ENCODE measurements at places on chromosomes 16 and 17.
A peak's percentile ranks its signal among the peaks of the same experiment; 100 is the strongest.

- no peak for DNase-seq
Observed at GRCh38 chr16:59148769-59149155, 414.6 kb upstream of the GOT2 start.

DNA sequence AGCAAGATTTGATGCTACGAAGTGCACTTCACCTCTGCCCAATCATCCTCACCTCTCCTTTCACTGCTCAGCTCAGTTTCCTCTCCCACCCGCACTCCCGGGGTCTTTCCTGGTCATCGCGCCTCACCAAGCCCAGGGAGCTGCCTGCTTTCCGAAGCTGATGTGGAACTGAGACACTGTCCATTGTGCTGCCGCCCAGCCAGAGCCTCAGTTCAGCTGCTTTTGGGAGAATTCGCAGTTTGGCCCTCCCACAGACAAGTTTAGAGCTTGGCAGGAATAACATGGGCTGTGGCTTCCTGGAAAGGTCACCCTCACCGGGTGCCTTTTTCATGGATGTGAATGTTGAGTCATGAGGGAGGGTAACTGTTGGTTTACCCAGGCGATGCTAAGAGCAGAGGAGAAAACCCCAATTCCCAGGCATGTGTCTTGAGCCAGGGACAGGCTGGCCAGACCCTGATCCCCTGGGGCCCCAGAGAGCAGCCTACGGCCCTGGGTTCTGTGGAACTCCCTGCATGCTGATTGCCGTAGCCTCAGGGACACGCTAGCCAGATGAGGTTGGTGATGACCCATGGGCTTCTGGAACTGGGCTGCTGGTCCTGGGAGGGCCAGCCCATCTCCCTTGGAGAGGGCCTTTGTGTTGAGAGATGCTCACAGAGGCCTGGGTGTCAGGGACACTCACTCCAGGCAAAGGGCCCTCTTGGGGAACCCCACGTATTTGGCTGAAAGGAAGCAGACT lies 1687.5 kb downstream of the TP53TG3F start:
- no peak for DNase-seq

- DNase-seq = peak; percentile 42
Observed at GRCh38 chr17:51132964-51133319, 12.3 kb upstream of the SPAG9 start.

- no peak for DNase-seq
Observed at GRCh38 chr17:7131423-7131791, 16.8 kb upstream of the ASGR2 start.

- no peak for DNase-seq
Observed at GRCh38 chr17:77916264-77916663, 42.2 kb upstream of the TNRC6C start.

DNA sequence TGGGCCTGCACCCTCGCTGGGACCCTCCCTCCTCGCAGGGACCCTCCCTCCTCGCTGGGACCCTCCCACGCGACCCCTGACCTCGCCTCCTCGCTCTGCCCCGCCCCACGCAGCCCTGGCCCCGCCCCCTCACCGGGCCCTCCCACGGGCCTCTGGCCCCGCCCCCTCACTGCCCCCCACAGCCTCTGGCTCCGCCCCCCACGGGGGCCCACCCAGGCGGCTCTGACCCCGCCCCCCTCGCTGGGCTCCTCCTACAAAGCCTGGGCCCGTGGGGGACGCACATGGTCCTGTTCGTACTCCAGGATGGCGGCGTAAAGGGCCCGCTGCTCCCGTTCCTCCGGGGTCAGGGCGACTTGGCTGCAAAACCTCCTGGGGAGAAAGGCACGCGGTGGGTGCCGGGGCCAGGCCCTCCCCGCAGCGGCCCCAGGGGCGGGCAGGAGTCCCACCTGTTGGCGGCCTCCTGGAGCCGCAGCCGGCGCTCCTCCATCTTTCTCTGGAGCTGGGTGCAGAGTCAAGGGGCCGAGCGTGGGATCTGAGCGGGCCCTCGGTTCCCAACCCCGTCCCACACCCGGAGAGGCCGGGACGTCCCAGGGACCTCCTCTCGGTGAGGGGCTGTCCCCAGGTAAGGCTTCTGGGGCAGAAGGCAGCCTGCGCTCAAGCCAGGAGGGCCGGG lies 9.0 kb downstream of the VPS9D1 start:
- DNase-seq = peak; percentile 97

DNA sequence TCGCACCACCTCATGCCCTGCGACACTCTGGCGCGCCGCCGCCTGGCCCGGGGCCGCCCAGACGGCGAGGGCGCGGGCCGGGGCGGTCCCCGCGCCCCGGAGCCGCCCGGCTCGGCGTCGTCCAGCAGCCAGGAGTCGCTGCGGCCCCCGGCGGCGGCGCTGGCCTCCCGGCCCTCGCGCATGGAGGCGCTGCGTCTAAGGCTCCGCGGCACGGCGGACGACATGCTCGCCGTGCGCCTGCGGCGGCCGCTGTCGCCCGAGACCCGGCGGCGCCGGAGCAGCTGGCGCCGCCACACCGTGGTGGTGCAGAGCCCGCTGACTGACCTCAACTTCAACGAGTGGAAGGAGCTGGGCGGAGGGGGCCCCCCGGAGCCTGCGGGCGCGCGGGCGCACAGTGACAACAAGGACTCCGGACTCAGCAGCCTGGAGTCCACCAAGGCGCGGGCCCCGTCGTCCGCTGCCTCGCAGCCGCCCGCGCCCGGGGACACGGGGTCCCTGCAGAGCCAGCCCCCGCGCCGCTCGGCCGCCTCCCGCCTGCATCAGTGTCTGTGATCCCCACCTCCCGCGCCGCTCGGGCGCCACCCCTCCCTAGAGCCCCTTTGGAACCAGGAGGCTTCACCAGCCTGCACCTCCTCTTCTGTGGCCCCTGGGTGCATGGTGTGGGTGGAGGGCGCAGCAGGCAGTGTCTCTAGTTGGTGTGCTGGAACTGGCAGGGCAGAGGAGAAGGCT lies 82.3 kb downstream of the ARHGAP23 start:
- peak; percentile 54 for DNase-seq

DNA sequence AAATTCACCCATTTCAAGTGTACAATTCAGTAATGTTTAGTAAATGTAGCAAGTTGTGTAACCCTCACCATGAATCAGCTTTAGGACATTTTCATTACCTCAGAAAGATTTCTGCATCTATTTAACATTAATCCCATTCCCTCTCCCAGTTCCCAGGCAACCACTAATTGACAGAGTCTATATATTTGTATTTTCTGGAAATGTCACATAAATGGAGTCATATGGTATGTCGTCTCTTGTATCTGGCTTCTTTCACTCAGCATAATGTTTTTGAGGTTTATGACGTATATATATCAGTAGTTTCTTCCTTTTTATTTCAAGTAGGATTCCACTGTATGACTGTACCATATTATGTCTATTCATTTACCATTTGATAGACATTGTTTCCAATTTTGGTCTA lies 199.8 kb downstream of the CYB561 start:
- DNase-seq = no peak

- DNase-seq = peak; percentile 30
Observed at GRCh38 chr16:23999663-24000062, 163.9 kb downstream of the PRKCB start.

DNA sequence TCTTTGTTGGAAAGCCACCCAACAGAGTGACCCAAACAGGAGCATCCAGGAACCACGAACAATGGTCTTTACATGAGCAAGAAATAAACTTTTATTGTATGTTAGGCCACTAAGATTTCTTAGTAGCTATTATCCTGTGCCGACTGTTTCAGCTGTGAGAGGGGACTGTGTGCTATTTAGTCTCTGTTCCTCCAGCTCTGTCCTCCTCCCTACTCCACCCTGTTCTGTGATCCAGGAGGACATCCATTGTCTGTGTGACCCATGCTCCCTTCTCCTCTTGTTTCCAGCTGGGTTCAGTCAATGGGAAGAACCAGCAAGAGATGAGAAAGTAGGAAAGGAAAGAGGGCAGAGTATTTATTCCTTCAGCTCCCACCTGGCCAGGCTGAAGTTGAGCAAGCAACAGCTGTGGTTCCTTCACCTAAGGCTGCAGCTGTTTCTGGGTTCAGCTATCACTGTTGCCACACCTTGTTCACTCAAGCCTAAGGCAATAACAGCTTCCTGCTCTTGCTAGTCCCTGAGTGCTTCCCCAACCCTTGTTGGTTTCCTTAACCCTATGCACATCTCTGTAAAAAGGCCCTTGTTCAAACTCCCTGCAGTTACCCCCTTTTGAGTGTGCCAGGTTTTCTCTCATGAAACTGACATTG lies 14.9 kb upstream of the B4GALNT2 start:
- no peak for DNase-seq

DNA sequence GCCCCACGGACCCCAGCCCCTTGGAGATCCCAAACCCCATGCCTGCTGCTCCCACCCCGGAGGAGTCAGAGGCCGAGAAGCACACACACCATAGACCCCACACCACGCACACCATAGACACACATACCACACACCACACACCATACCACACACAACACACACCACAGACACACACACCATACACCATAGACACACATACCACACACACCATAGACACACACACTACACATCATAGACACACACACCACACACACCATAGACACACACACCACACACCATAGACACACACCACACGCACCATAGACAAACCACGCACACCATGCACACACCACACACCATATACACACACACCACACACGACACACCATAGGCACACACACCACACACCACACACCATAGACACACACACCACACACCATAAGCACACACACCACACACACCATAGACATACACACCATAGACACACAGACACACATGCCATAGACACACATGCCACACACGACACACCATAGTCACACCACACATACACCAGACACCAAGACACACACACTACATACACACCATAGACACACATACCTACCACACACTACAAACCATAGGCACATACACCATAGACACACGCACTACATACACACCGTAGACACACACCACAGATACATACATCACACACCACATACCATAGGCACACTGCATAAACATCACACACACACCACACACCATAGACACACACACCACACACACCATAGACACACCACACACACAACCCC lies 11.3 kb downstream of the TBC1D16 start:
- DNase-seq = no peak

- no peak for DNase-seq
Observed at GRCh38 chr16:68406458-68407152, 41.7 kb downstream of the SMPD3 start.

DNA sequence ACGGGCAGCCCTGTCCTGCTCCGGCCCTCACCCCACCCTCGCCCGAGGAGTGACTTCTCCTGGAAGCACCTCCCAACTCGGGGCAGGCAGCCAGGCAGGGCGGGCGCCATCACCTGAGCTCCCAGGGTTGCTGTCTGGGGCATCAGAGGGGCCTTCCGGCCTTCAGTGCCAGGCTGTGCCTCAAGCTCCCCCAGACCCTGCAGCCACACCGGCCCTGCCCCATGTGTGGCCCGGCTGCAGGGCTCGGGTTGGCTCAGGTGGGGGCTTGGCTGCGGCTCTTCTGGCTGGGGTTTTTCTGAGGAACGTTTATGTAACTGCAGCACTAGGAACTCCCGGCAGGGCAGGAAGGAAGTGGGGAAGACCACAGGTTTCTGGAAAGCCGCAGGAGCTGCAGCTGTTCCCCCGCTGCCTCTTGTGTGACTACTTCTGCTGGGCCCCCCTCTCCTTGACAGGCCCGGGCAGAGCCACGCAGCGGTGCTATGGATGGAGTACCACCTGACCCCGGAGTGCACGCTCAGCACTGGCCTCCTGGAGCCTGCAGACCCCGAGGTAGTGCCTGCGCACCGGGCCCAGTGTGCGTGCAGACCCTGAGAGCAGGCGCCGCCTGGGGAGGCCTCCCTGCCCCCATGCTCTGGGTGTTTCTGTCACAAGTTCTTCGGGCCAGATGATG lies 45.6 kb downstream of the PRMT7 start:
- peak; percentile 92 for DNase-seq

GRCh38 chr16:3173892-3174617 lies 13.9 kb upstream of the OR1F1 start:
- DNase-seq = peak; percentile 68

- no peak for DNase-seq
Observed at GRCh38 chr16:77888871-77889270, 100.5 kb downstream of the VAT1L start.

- no peak for DNase-seq
Observed at GRCh38 chr16:25905810-25906209, 214.1 kb downstream of the HS3ST4 start.

GRCh38 chr16:21940570-21940969 lies 12.6 kb upstream of the UQCRC2 start:
- DNase-seq = no peak

Measured in GM13976 (cell line).